ENCODE measurements at places on chromosomes 6 and 20. TPM values are rescaled to one million over a fixed set of nuclear protein-coding genes. Genes with fewer than 3 reads are reported as not detected.

GRCh38 chr20:2894221-2894620, 20.9 kb downstream of the PTPRA start:
- no peak for DNase-seq

DNA sequence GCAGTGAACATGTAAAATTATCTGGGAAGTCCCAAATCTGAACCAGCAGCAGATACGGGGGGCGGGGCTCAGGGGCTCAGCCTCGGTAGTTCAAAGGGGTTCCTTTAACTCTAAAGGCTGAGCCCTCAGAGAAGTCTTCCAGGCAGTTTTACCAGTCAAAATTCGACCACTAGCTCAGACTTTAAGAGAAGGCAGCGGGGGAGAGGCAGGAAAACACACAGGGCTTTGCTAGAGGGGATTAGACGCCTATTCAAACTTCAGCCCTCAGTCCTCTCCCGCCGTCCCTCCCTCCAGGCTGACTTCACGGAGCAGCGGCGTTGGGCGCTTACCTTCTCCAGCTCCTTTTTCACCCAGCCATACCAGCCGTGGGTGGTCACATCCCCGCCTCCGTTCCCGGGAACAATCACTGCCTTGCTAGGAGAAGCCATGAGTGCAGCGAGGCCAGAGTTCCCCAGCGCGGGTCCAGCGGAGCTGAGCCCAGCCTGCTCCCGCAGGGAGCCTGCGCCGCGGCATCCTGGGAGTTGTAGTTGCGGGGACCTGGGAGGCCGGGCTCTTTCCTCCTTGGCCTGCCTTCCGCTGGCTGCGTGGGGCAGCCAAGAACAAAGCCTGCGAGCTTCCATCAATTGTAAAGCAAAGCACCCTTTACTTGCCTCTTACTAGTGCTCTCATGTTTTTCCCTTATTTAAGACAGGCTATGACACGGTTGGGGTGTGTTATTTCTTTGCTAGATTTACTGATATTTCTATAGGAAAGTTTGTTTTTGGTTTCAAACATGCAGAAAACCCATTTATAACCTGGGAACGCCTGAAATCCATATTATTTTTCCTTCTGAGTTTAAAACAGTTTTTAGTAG, at the start of gene RBBP9:
TSS of gene RBBP9 (minus strand) at position 486 of the 853 bp plus-strand sequence. CDS start at position 428, 58 bp downstream.
- peak; percentile 28 for DNase-seq

OR2H2 gene
- total RNA-seq = not detected

DNA sequence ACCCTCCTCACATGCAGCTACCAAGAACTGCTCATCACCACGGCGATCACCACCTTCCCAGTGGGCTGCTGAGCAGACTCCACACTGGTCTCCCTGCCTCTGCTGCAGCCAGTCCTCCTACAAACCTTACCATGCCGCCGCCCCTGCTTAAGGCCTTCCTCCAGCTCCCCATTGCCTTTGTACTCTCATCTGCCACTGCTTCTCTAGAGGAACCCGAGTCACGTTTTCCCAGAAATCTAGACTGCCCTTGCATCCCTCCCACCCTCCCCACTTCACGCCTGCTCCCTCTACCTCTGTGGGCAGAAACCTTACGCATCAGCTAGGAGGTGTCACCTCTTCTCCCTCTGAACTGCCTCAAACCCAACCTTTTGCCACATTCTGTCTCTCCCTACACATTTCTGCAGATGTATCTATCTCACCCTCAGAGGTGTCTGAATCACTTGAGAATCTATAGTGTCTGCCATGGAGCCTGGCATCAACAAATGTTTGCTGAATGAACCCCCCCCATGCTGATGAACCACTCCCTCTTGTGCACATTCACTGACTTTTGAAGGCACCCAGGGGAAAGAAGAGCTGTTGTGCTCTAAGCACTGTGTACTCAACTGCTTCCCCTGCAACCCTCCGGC, 4.3 kb downstream of the E2F1 start:
- DNase-seq = no peak

DNA sequence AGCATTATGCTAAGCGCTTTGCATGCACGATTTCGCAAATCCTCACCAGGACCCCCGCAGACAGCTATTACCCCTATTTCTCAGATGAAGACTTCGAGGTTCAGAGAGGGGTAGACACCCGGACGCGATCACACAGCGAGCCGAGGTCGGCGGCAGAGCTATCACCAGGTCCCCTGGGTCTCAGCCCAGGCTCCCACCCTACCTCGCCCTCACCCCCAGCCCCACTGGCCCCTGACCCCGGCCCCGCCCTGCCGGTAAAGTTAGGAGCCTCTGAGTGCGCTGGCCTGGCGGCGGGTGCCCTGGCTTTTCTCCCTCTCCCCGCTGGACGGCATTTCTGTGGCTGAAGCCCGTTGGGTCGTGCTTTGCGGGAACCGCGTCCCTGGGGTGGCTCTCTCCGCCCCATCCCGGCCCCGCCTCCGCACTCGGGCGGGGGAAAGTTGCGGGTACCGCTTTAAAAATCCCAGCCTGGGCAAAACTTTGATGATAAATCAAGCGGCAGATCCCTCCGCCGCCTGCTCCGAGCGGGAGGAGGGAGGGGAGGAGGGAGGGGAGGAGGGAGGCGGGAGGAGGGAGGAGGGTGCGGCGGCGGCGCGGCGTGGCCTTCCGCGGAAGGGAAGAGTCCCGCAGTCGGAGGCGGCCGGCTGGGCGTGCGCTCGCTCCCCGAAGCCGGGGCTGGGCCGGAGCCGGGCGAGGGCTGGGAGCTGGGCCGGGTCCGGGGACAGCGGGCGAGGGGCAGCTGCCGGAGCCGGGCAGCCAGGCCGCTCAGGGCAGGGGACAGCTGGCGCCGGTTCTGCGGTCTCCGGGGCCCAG, at the start of gene VSTM2L:
TSS of gene VSTM2L (plus strand) at position 624 of the 810 bp plus-strand sequence. CDS start 224 bp downstream, outside the sequence.
- no peak for DNase-seq

TPD52L1 gene
- total RNA-seq = 93.6 TPM

DNA sequence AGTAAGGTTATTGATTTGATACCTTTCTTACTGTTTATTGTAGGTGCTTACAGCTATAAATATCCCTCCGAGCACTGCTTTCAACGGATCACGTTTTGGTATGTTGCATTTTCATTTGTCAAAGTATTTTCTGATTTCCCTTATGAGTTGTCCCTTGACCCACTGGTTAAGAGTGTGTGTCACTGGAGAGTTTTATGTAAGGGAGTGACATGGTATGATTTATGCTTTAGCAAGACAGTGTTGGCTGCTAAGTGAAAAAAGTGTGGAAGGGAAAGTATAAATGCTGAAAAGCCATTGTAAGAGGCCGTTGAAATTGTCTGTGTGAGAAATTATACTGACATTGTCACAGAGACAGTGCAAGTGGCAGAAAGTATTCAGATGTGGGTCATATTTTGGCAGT, 72.0 kb downstream of the SYCP2 start:
- no peak for DNase-seq

GRCh38 chr6:44696099-44696498, 308.6 kb downstream of the CDC5L start:
- DNase-seq = no peak
